ENCODE measurements at places on chromosomes 7 and 10. TPM values are rescaled to one million over a fixed set of nuclear protein-coding genes. Genes with fewer than 3 reads are reported as not detected.

GRCh38 chr10:80753612-80754011 is 215.9 kb downstream of the SH2D4B start:
- no peak for DNase-seq

GRCh38 chr7:43058271-43059066 is 54.0 kb upstream of the HECW1 start:
- no peak for DNase-seq

- no peak for DNase-seq
Observed at GRCh38 chr10:113336549-113337130, 216.2 kb upstream of the HABP2 start.

The COL1A2 gene
- polyA plus RNA-seq: 4,875 TPM

DNA sequence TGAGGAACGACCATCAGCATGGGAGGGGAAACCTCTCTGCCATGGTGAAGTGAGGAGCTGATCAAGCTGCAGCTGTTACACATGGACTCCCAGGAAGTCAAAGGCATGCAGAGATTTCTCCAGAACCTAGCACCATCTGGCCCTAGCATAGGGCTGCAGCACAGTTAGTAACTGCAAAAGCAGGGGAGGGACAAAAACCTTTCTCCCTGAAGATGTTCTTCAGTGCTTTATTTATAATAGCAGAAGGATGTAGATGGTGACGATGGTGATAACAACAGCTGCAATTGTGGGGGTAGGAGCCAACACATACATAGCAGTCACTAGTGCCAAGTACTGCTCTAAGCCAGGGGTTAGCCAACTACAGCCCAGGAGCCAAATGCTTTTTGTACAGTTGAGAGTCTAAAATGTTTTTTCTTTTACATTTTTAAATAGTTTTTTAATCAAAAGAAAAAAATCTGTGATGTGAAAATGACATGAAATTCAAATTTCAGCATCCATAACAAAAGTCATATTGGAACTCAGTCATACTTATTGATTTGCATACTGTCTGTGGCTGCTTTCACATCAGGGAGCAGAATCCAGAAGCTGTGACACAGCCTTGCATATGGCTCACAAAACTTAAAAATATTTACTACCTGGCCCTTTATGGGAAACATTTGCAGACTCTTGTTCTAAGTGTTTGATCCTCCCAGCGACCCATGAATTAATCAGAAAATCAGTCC is 299.5 kb downstream of the ELMO1 start:
- no peak for DNase-seq

The ZNF467 gene
- polyA plus RNA-seq: 0.92 TPM

The BICC1 gene
- 32.1 TPM for polyA plus RNA-seq

The LRMDA gene
- 0.12 TPM for polyA plus RNA-seq

DNA sequence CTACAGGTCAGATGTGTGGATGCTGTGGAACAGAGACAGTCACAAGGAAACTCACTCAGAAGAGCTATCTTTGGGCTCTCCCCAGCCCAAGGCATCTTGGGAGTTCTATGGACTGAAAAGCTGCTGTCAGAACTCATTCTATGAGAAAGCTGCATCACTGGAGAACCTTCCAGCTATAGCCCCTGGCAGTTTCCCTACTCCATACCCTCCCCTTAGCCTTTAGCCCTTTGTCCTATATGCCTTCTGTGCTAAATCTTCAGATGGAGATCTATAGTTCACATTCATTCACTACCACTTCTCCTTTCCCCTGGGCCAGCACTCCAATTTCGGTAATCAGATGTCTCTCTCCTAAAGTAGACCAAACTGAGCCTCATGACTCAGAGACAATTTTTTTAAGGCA is 6.9 kb downstream of the WNT8B start:
- no peak for DNase-seq

GRCh38 chr7:84811362-84811761 is 375.5 kb downstream of the SEMA3D start:
- no peak for DNase-seq

- DNase-seq: no peak
Observed at GRCh38 chr7:103573479-103574058, 127.6 kb upstream of the SLC26A5 start.

- DNase-seq: no peak
Observed at GRCh38 chr7:94623820-94624219, 32.1 kb downstream of the SGCE start.

The SPDYE11 gene
- polyA plus RNA-seq: not detected

- DNase-seq: no peak
Observed at GRCh38 chr7:6436385-6436685, 11.4 kb downstream of the DAGLB start.

Measured in BJ (cell line).